ENCODE measurements at places on chromosomes 6 and 20.
A peak's percentile ranks its signal among the peaks of the same experiment; 100 is the strongest.

GRCh38 chr6:65938000-65938399 lies 231.0 kb upstream of the EYS start:
- DNase-seq, result no peak

GRCh38 chr20:846894-847278 lies 13.4 kb downstream of the FAM110A start:
- peak; percentile 67 for DNase-seq

DNA sequence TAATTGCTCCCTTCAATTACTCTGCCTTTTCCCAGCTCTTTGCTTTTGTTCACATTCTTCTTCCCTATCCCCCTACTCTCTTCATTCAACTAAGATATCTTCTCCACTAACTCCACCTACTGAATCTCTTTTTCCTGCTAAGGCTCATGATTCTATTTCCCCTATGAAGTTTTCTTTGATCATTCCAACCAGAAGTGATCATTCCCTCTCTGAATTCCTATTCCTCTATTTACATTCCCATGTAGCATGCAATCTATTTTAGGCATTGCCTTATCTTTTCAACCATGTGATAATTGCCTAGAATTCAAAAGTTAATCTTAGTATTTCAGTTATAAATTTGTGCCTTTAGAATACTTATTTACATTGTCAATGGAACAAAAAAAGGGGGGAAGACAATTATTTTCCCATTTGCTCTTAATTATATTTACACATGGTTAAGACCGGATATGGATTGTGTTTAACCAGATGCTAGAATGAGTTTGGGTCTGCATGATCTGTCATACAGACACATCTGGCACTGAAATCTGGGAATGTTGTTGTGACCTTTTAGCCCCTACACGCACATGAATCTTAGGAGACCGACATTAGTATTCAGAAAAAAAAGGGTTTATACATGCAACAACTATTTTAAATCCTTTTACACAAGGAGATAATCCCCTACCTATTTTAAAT lies 20.8 kb downstream of the MOXD1 start:
- DNase-seq, result no peak

GRCh38 chr6:151665329-151665728 lies 142.2 kb upstream of the ESR1 start:
- DNase-seq, result no peak

GRCh38 chr6:5468586-5468985 lies 207.3 kb downstream of the FARS2 start:
- DNase-seq, result no peak

- DNase-seq, result no peak
These were observed 4.2 kb downstream of the RIMS4 start for GRCh38 chr20:44805979-44806620.

DNA sequence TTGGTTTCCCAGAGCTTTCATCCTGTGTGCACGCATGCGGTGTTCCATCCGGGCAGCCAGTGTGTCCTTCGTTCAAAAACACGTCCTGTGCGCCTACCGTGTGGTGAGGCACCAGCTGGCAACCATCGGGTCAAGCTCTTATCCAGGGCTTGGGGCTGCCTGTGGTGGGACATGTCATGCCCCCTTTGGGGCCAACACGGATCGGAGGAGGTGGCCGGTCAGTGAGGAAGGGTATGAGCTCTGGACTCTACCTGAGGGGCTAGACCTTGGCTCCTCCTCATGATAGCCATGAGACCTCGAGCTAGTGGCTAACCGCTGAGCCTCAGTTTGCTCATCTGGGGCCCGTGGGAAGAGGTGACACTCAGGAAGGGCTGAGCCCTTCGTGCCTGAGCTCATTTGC lies 158.5 kb upstream of the PMEPA1 start:
- no peak for DNase-seq

GRCh38 chr20:9117548-9117947 lies 48.7 kb downstream of the PLCB4 start:
- DNase-seq, result no peak

- no peak for DNase-seq
These were observed 69.5 kb downstream of the LRFN2 start for GRCh38 chr6:40517654-40518053.

- DNase-seq, result no peak
These were observed 3.8 kb upstream of the TRIB3 start for GRCh38 chr20:376750-377149.

- no peak for DNase-seq
These were observed 48.7 kb downstream of the NUDT3 start for GRCh38 chr6:34343806-34344205.

DNA sequence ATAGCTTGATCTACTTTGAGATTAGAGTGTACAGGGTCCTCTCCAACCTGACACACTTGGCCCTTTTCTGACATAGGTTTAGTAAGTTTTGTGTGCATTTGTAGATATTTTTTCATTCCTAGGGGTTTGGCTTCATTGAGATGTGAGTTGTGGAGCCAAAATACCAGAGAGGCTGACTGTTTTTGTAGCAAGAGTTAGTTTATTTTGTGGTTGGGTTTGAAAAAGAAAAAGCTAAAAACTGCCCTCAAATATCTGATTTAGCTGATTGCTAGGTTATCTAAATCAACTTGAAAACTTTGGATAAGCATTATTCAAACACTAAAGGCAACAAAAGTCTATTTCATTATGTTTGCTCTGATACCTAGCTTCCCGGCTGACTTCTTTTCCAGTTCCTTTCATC lies 164.7 kb upstream of the CENPW start:
- no peak for DNase-seq

DNA sequence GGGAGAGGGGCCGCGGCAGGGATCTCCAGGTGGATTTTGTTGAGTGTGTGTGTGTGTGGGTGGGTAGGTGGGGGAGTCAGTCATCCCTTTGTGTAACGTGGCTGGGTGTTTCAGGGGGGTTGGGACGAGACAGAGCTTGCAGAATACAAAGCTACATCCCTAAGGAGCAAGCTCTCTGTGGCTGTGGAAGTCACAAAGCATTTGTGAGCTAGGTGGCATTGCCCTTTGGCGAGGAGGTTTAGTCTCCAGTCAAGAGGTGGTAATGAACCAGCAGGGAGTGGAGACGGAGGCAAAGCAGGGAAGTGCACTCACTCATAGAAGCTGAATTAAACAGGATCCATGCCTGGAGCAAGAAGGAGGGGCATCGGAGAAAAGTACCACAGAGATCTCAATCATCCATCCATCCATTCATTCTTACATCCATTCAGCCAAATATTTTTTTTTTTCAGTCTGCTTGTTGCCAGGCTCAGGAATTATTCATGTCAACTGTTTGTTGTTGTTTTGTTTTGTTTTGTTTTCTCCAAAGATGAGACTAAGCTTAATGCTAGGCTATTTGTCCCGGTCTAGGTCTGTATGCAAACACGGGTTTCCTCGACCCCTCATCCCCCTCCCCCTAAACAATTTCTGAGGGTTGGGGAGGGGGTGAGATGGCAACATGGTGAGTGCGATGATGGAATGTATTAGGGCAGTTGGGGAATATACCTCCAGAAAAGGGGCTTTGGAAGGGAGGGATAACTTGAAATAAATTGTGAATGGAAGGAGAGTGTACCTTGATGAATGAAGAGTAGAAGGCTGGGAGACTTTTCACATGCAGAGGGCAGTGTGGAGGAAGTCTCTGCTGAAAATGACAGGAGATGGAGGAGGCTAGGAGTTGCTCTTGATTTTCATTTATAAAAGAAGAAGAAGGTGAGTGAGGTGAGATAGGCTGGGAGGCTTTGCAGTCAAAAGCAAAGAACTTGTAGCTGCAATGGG lies 1.0 kb downstream of the HCRTR2 start:
- DNase-seq, result no peak

- no peak for DNase-seq
These were observed 139.9 kb upstream of the PMEPA1 start for GRCh38 chr20:57849521-57850215.

DNA sequence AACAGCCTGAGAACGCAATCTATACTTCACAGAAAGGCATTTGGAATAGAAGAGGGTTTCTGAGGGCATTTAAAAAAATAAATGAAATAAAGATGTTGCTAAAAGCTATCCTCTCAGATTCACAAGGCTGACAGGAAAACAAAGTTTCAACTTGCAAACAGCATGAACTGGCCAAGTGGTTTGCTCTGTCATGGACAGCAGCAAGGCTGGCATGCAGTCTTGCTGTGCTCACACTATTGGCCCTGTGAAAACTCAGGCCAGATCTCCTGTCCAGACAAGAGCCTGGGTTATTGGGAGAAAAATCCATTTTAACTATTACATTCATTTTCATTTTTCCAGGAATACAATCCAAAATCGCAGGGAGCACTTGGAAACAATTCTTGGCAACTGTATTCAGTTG lies 506.2 kb upstream of the SLC35B3 start:
- no peak for DNase-seq

- DNase-seq, result no peak
These were observed 112.4 kb downstream of the TAF4 start for GRCh38 chr20:61953037-61954021.

DNA sequence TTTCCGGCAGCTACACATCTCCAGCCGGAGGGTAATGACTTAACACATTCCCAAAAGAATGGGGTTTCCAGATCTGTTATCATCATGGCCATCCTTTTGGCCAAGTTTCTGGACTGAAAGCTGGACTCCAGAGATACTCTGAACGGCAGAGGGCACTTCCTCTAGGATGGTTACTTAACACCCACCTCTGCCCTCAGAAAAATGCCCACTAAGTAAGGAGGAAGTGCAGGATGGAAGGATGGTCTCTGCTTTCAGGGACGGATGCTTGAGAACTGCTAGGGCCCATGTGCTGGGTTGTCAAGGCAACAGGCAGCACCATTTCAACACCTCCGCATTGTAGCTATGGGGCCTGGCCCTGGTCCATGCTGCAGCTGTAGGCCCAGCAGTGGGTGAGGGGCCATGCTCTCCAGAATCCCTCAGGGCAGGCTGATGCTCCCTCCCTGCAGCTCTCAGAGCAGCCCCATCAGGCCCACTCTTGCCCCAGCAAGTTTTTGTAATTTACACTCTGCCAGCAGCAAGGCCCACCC lies 16.5 kb upstream of the TGM3 start:
- no peak for DNase-seq

- no peak for DNase-seq
These were observed 23.8 kb downstream of the ADRM1 start for GRCh38 chr20:62326559-62326958.

DNA sequence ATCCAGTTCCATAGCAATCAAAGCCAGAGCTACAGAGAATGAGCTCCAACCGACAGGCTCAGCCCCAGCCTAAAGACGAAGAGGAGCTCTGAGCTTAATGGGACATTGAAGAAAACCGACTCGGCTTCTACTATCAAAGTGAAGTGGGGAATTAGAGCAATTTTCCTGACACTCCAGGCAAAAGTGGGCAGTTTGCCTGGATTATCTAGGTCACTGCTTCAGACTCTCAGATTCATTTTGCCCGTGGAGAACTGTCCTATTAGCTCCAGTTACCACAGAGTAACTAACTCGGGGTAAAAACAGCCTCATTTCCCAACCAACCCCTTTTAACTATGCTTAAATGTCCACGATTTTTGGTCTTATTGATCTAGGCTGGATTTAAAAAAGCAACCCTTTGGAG lies 592.1 kb upstream of the NRSN1 start:
- DNase-seq, result no peak

DNA sequence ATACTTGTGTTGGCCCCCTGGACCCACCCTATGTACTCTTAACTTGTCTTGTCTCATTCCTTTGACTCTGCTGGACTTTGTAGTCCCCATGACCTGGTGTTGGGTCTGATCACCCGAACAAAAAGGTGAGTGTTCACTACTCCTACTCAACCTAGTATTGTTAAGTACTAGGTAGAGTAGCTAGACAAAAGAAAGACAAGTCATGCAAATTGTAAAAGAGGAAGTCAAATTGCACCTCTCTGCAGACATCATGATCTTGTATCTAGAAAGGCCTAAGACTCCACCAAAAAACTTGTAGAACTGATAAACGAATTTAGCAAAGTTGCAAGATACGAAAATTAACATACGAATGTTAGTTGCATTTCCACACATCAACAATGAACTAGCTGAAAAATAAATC lies 35.7 kb upstream of the ZNF391 start:
- no peak for DNase-seq

GRCh38 chr20:47785854-47786764 lies 828 bp upstream of the SULF2 start:
- DNase-seq, result no peak

DNA sequence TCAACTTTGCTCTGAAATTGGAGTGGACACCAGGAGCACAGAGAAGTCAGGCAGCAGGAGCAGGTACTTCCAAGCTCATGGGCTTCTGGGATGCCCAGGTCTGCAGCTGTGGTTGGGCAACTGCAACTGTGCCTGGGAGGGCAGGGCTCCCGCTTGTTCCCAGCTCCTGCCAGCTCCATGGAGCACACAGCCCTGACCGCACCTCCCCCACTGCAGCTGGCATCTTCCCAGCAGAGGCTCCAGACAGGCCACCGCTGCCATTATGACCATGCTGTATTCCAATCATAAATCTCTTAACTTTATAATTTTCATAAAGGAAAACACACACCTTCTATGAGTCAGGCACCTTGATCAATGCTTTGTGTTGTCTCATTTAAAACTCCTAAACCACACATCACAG lies 36.9 kb downstream of the STK38 start:
- DNase-seq, result no peak

DNA sequence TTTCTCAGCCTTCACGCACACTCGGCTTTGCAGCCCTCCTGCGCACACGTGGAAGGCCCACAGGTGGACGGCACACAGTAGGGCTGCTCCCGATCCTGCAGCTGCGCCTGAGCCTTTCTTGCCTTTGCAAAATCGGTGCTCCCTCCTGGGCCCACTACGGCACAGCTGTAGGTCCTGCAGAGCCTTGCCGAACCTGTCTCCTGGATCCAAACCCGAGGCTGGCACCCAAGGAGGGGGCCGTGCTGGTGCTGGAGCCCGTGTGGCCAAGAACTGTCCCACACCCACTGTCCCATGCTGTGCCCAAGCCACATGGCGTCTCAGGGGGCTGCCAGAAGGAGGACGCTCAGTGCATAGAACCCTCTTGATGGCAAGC lies 227.4 kb downstream of the TTLL2 start:
- DNase-seq, result no peak

GRCh38 chr6:108102965-108103364 lies 28.4 kb upstream of the OSTM1 start:
- DNase-seq, result no peak

DNA sequence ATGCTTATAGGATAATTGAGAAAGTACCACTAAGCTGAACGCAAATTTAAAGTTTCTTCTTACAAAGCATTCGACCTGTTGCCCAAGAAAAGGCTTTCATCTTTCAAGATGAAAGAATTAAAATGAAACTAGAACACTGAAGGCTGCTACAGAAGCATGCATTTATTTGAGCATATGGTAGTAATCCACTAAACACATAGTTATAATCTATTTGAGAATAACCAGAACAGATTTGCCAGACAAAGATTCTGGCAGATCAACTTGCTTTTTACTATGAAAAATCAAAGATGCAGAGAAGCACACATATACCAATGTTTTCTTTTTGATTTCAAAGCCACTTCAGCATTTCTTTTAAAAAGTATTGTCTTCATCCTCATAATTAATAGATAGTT lies 412.2 kb downstream of the UTRN start:
- no peak for DNase-seq

Measured in CD4-positive, alpha-beta T cell treated with Interleukin-17A for 1 hour (primary cell).